Right renal pelvis (tissue), 4 donors: ENCODE measurements at places on chromosomes 16 and 17. TPM values are rescaled to one million over a fixed set of nuclear protein-coding genes. Genes with fewer than 3 reads are reported as not detected.

DNA sequence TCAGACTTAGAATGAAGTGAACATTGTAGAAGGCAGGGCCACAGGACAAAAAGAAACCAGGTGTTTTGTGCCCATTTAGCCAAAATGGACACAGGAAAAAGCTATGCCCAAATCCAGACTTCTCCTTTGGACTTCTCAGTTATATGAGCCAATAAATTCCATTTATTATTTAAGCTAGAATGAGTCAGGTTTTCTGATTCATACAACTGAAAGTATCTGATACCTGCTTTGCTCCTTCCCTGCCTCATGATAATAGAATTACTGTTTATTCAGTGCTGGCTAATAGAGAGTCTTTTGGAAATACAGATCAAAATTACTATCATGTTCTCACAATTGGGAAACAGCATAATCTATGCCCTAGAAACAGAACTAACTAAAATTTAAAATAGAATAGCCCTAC lies 8.7 kb upstream of the CPD start:
- no peak for DNase-seq

- DNase-seq = no peak
Observed at GRCh38 chr17:73126716-73127473, 34.4 kb upstream of the SLC39A11 start.

- no peak for DNase-seq
Observed at GRCh38 chr16:1093284-1094123, 2.5 kb downstream of the C1QTNF8 start.

DNA sequence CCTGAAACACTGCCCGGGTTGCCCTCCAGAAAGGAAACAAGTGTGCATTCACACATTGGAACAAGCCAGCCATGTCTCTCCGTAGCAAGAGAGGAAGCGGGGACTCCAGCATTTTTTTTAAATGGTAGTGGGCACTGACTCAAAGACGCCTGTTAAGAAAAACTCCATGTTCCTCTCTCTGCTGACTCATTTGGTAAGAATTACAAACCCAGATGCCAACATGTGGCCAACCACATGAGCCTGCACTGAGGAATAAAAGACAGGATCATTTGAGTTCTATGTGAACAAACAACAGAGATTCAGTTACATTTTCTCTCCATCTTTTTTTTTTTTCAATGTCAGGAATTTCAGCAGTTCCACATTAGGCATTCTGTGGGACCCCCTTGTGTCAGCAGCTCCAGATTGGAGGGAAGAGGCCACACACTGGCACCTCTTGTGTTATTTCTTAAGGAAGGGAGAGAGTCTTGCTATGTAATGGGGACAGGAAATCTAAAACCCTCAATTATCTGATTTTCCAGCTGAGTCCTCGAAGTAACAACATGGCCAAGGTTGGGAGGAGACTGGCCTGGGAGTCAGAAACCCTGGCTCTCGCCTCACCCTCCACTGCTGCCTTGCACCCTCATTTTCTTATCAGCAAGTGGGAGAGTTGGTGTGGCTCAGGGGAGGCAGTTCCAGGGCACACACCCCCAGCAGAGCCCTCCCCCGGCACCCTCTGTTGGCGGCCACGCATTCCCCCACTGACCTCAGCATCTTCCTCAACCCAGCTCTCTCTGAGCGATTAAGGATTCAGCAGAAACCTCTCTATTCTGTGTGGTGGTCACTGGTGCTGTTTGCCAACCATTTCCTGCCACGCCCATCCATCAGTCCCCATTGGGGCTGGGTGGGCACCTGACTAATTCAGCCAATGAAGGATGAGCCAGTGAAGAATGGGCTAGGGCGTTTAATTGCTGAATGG lies 173.0 kb downstream of the FOXL1 start:
- DNase-seq = no peak

DNA sequence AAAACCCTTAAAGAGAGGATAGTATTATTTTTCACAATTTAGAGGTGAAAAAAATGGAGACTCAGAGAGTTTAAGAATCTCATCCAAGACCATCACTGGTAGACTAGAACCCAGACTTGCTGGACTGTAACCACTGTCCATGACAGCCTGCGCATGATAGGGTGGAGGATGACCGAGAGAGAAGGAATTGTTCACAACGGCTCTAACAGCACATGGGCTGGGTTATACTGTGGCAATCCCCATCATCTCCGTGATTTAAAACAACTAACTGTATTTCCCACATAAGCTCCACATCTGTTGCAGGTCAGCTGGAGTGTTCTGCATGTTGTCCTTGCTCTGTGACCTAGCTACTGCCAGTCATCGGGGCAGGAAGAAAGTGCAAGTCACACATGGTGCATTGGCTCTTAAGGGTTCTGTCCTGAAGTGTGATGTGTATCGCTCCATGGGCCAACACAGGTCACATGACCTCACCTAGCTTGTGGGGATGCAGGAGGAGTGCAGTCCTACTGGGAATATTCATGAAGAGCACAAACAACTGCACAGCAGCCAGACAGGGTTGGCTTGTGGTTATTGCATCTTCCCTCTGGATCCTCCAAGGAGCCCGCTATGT lies 131.2 kb upstream of the MPHOSPH6 start:
- DNase-seq = no peak

GRCh38 chr16:11835309-11835708 lies 16.0 kb downstream of the RSL1D1 start:
- DNase-seq = no peak

DNA sequence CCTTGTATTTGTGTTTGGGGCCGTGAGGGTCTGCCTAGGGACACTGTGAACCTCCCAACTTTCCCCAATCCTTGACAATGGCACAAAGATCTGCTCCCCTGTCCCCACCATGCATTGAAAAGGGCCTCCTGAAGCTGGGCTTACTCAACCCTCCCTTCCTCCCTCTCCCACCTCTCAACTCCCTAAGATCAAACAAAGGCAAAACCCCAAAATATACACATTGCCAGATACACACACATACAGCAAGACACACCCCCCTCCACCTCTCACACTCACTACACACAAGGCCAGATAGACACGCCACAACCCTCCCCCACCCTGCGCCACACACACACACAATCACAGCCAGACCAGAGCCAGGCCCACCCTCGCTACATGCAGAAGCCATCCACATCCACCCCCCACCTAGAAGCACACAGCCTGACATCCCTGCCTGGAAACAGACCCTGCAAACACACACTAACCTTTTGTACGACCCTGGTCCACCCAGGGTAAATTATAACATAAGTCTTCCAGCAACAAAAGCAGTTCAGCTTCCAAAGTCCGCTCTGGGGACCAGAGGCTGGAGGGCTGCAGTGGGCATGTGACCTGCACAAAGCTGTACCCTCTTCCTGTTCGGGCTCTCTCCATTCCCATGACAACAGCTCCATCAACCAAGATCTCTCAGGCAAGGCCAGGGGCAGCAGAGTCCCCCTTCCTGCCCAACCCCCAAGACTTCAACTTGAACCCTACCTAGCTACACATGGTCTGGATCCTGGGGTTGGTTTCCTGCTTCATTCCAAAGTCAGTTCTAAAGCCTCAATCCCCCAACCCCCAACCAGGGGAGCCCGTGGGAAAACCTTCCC lies 1.9 kb downstream of the PCGF2 start:
- DNase-seq = no peak

RPRML gene
- not detected for polyA plus RNA-seq

CA4 gene
- 36.0 TPM for polyA plus RNA-seq
